Bronchial epithelial cell (primary cell): ENCODE measurements at places on chromosomes 11 and 22. TPM values are rescaled to one million over a fixed set of nuclear protein-coding genes. Genes with fewer than 3 reads are reported as not detected.

The GAL gene
- 0.53 and 0.77 TPM in 2 replicates for total RNA-seq

The OR2AG2 gene
- total RNA-seq = under 0.01 TPM in 2 replicates

- no peak for DNase-seq
These were observed 4.3 kb upstream of the EXPH5 start for GRCh38 chr11:108597736-108598355.

GRCh38 chr11:76723142-76723541, 52.6 kb upstream of the LRRC32 start:
- no peak for DNase-seq

DNA sequence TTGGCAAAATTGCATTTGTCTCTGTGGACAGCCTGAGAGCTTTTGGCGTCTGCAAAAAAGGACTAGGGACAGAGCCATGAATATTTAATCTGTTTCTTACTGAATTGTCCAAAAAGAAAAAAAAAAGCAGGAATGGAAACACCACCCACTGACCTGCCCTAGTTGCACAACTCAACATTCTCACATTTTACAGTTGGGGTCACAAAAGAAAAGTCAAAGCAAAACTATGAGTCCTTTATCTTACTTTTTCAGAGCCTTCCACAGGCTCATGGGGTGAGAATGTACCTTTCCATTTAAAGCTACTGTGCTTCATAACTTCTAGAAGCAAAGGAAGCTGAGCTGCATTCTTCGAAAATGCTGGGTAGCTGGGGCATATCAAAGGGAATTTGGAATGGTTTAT, 225.7 kb downstream of the FAM76B start:
- no peak for DNase-seq
